ENCODE measurements at places on chromosomes 13 and 19.

DNA sequence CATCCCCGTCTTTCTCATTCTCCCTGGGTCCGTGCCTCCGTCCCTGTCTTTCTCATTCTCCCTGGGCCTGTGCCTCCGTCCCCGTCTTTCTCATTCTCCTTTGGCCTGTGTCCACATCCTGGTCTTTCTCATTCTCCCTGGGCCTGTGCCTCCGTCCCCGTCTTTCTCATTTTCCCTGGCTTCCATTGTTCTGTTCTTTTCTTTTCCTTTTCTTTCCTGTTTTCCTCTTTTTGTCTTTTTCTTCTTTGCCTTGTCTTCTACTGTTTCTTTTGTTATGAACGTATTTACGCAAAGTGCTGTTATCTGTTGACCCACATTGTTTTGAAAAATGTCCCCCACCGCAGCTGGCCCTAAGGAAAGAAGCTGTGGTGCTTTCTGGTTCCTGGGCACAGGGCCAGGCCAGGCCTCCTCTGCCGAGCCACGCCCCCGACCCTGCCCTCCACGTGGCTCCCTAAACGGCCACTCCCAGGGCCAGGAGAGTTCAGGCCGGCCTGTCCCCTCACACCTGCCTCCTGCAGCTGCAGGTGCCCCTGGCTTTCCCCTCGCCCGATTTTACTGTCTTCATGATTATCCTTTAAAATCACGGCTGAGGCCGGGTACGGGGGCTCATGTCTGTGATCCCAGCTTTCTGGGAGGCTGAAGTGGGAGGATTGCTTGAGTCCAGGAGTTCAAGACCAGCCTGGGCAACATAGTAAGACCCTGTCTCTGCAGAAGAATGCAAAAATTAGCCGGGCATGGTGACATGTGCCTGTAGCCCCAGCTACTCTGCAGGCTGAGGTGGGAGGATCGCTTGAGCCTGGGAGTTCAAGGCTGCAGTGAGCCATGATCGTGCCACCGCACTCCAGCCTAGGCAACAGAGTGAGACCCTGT lies 14.0 kb upstream of the TMPRSS9 start:
- no peak for DNase-seq

DNA sequence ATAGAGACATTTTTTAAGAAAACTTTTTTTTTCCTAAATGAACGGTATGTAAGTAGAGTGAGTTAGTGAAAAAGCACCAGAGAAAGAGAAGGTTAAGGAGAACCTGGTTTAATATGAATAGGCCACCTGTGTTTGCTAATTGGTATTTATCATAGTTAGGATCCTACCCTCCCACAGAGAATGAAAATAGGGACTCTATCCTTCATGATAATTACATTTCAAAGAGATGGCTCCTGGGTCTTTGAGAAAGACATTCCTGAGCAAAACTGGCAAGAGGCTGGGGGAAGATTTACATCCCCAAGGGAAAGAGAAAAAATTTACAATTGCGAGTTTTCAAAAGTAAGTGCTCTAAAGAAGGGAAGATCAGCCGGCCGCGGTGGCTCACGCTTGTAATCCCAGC lies 1284.5 kb downstream of the SLITRK1 start:
- no peak for DNase-seq

- DNase-seq, result no peak
These were observed 28.9 kb downstream of the PPP1R37 start for GRCh38 chr19:45121827-45122345.

DNA sequence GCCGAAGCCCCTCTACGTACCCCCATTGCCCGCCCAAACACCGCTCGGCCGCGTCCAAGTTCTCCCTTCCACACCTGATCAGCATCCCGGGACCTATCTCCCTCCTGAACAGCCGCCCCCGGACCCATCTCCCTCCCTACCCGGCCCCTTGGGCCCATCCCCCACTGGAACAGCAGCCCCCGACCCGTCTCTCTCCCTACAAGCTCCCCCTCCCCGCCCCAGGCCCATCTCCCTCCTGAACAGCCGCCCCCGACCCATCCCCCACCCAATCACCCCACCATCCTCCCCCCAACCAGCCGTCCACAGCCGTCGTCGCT lies 610 bp downstream of the ZSCAN1 start:
- no peak for DNase-seq

DNA sequence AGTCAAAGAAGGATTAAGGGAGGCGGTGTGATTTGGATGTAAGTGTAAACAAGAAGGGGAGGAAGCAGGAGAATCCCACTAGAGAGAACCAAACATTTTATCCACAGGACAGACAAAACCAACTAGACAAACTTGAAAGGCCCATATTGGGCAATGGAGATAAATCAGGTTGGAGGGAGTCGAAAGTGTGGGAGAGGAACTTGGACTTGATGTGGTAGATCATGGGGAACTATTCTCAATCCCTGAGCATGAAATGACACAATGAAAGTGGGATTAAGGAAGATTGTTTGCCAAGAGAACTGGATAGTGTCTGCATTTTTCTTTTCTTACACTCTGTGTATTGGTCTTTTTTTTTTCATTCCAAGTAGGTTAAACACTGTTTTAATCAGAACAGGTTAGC lies 17.9 kb downstream of the GPR183 start:
- no peak for DNase-seq

DNA sequence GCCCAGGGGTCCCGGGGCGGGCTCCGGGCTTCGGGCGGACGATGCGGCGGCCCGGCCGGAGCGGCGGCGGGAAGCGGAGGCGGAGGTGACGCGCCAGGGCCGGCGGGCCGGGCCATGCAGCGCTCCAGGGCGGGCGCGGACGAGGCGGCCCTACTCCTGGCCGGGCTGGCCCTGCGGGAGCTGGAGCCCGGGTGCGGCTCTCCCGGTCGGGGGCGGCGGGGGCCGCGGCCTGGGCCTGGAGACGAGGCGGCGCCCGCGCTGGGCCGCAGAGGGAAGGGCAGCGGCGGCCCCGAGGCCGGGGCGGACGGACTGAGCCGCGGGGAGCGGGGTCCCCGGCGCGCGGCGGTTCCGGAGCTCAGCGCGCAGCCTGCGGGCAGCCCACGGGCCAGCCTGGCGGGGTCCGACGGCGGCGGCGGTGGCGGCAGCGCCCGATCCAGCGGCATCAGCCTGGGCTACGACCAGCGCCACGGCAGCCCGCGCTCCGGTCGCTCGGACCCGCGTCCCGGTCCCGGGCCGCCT lies 362 bp downstream of the WTIP start:
- DNase-seq, result no peak

GRCh38 chr19:49585023-49585422 lies 3.9 kb downstream of the PRRG2 start:
- no peak for DNase-seq

GRCh38 chr13:74904556-74904955 lies 577.4 kb downstream of the TBC1D4 start:
- DNase-seq, result no peak

GRCh38 chr13:48334534-48335127 lies 31.1 kb downstream of the RB1 start:
- peak; percentile 41 for DNase-seq

- DNase-seq, result peak; percentile 15
These were observed 87.8 kb downstream of the FNDC3A start for GRCh38 chr13:49063497-49063896.

DNA sequence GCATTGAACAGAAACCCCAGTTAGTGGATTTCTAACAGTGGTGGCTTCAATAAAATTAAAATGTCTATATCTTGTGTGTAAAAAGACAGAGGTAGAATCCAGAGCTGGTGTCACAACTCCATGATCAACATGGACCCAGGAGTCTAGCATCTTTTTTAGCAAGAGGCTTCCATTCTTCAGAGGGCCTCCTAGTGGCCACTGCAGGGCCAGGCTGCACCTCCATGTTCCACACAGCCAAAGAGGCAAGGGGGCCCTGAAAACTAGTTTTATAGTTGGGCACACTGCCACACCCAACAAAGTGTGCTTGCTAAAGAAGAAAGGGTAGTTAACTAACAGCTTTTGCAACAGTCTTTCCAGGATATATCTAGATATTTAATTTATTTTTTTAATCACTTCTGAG lies 12.9 kb downstream of the N4BP2L1 start:
- no peak for DNase-seq

- DNase-seq, result no peak
These were observed 87.3 kb upstream of the ABCC4 start for GRCh38 chr13:95388420-95389079.

DNA sequence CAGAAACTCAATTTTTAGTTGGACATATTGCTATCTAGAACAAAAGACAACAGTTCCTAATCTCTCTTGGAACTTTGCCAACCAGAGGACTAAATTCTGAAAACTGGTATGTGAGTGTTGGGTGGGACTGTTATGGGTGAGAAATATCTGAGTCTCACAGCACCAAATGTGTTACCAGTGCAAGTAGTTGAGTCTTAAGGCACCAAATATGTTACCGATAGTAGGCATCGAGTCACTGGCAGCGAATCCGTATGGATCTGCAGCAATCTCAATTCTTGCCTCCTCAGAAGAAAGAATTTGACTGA lies 575.2 kb downstream of the DACH1 start:
- DNase-seq, result no peak

DNA sequence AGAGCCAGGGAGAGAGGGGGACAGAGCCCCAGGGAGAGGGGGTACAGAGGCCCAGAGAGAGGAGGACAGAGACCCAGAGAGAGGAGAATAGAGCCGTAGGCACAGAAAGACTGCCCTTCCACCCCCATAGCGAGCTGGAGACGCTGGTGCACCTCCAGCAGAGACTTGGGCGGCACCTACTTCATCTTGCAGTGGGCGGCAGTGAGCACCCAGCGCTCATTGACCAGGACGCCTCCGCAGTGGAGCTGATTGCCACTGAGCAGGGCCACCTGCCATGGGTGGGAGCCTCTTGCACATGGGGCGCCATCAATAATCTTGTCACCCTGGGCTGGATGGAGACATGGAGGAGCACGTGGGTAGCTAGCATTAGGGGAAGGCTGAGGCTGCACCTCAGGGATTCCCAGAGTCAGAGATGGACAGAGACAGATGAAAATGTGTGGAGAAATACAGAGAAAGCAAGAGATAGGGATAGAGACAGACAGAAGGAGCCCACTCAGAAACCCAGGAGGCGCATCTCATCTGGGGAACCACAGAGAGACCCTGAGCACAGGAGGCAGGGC lies 2.0 kb downstream of the KLK7 start:
- no peak for DNase-seq

DNA sequence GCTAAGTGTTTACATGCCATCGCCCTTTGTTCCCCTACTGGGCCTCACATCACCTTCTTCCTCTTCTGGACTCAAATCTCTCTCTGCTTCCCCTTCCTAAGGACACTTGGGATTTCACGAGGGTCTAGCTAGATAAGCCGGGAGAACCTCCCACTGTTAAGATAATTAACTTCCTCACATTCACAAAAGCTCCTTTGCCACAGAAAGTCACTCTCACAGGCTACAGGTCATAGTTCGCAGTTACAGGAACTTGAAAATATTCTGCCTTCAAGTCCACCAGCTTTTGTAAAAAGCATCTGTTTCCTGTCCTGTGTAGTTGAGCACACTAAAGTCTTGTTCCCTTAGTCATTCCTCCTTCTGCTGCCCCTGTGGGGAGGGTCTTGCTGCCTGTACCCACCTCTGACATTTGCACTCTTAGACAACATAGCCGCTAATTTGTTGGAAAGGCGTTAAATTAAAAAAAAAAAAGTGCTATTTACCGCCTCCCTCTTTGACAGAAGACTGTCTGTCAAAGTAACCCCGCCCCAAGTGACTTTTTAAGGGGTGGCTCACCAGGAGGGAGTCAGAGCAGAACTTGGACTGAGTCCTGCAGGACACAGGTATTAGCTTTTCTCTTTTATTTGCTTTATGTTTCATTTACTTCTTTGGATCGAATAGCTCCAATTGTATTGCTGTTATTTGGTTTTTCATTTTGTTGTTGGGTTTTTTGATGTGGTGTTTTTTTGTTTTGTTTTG lies 26.8 kb upstream of the CEACAM21 start:
- DNase-seq, result no peak

DNA sequence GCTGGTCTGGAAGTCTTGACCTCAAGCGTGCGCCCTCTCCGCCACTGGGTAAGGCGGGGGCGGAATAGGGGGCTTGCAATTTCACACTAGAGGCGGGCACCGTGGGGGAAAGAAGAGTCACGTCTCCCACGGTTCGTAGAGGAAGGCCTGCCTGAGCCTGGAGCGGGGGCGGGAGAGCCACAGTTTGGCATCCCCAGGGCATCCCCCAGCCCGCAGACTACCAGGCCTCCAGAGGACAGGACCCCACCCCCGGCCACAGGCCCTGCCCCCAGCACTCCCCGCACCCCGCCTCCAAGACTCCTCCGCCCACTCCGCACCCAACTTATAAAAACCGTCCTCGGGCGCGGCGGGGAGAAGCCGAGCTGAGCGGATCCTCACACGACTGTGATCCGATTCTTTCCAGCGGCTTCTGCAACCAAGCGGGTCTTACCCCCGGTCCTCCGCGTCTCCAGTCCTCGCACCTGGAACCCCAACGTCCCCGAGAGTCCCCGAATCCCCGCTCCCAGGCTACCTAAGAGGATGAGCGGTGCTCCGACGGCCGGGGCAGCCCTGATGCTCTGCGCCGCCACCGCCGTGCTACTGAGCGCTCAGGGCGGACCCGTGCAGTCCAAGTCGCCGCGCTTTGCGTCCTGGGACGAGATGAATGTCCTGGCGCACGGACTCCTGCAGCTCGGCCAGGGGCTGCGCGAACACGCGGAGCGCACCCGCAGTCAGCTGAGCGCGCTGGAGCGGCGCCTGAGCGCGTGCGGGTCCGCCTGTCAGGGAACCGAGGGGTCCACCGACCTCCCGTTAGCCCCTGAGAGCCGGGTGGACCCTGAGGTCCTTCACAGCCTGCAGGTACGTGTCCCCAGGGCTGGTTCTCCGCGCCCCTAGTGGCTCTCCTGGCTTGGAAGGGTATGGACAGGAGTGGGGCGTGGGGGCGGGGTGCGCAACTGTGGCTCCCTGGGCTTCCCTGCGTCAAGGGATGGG lies at the start of gene ANGPTL4:
Gene ANGPTL4, plus strand, starts transcription at position 353 of the 969 bp plus-strand sequence. Its CDS starts 167 bp downstream, at position 520.
- DNase-seq, result peak; percentile 74

GRCh38 chr13:24124789-24125476 lies 35.6 kb upstream of the SPATA13 start:
- no peak for DNase-seq

- no peak for DNase-seq
These were observed 955.9 kb downstream of the SLITRK5 start for GRCh38 chr13:88627071-88627470.

- peak; percentile 26 for DNase-seq
These were observed 8.1 kb upstream of the CARM1 start for GRCh38 chr19:10863107-10863717.

- no peak for DNase-seq
These were observed 56.1 kb downstream of the KCNRG start for GRCh38 chr13:50071379-50071778.

DNA sequence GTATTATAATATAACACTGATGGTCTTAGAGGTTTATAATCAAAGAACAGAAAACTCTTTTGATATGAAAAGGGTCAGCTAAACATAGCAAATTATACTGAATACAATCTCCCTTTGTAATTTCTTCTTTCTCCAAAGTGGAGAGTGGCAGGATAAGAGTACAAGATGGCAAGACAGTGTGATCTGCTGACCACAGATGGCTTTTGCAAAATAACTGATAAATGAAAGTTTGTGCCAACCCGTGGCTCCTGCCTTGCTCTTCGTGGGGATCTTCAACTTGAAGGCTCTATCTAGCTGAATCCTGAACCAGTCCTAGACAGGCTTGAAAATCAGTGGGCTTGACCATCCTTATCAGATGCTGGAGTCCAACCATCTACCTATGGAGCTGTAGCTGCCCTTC lies 185.7 kb downstream of the VWA8 start:
- DNase-seq, result no peak

GRCh38 chr13:64900039-64900438 lies 2330.1 kb downstream of the PCDH9 start:
- DNase-seq, result no peak

All from AG10803 (cell line).